SHP77 (cell line): ENCODE measurements at places on chromosomes 12 and 14.

- no peak for DNase-seq
Measured at GRCh38 chr12:58313091-58313855, 371.9 kb downstream of the ATP23 start.

- DNase-seq = no peak
Measured at GRCh38 chr12:131559517-131560516, 151.1 kb upstream of the SFSWAP start.

DNA sequence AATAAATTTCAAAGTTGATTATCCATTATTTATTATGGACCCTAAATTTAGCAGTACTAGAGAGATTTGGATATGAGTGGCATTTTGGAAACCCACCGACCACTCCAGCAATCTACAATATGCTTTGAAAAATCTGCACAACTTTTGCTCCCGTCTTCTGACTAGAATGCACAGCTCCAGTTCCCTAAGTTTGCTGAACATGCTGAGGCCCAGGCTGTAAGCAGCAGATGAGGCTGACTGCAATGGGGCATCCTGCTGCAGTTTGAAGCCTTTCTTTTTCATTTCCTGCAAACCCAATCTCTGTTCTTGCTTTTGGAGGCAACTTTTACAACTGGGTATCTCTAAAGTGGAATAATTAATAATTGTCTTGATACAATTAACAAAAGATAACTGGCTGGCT, 405.8 kb downstream of the ATP23 start:
- no peak for DNase-seq

GRCh38 chr14:86513564-86513963, 983.6 kb downstream of the FLRT2 start:
- DNase-seq = no peak

GRCh38 chr14:80206351-80207080, 4.8 kb downstream of the DIO2 start:
- DNase-seq = no peak

GRCh38 chr12:67811437-67812361, 163.2 kb downstream of the DYRK2 start:
- DNase-seq = no peak

GRCh38 chr14:40122968-40123648, 690.9 kb upstream of the FBXO33 start:
- no peak for DNase-seq

GRCh38 chr12:65209655-65210043, 40.3 kb downstream of the LEMD3 start:
- DNase-seq = no peak

GRCh38 chr12:58176296-58176869, 235.0 kb downstream of the ATP23 start:
- DNase-seq = peak; percentile 65

GRCh38 chr12:71300772-71301675, 138.6 kb upstream of the LGR5 start:
- no peak for DNase-seq

DNA sequence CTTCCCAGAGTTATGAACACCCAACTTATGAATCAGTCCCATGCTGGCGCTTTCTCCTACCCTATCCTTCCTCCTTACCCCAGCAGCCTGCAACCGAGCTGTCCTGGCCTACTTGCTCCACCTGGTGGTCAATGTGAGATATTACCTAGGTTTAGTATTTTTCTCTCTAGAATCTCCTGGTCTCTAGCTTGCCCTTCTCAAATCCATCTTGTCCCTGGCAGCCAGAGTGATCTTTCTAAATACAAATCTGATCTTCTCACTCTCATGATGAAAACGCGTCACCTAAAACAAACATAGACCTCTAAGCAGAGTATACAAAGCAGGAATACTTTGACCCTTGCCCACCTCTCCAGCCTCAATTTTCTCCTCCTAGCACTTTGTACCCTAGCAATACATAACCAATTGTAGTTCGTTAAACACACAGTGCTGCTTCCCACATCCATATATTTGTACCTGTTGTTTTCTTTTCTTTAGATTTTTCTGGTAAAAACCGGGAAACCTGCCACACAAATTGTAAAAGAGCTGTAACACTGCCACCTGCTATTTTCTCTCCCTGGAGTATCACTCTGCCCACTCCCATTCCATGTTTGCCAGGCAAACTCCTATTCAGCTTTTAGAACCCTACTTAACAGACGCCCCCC, 20.0 kb upstream of the TCP11L2 start:
- peak; percentile 50 for DNase-seq

DNA sequence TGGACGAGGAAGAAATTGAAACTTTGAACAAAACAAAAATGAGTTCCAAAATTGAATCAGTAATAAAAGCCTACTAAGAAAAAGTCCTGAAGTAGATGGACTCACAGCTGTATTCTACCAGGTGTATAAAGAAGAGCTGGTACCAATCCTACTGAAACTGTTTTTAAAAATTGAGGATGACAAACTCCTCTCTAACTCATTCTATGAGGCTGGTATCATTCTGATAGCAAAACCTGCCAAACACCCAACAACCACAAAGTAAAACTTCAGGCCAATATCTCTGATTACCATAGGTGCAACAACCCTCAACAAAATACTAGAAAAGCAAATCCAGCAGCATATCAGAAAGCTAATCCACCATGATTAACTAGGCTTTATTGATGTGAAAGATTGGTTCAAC, 33.9 kb upstream of the LDHB start:
- DNase-seq = no peak

DNA sequence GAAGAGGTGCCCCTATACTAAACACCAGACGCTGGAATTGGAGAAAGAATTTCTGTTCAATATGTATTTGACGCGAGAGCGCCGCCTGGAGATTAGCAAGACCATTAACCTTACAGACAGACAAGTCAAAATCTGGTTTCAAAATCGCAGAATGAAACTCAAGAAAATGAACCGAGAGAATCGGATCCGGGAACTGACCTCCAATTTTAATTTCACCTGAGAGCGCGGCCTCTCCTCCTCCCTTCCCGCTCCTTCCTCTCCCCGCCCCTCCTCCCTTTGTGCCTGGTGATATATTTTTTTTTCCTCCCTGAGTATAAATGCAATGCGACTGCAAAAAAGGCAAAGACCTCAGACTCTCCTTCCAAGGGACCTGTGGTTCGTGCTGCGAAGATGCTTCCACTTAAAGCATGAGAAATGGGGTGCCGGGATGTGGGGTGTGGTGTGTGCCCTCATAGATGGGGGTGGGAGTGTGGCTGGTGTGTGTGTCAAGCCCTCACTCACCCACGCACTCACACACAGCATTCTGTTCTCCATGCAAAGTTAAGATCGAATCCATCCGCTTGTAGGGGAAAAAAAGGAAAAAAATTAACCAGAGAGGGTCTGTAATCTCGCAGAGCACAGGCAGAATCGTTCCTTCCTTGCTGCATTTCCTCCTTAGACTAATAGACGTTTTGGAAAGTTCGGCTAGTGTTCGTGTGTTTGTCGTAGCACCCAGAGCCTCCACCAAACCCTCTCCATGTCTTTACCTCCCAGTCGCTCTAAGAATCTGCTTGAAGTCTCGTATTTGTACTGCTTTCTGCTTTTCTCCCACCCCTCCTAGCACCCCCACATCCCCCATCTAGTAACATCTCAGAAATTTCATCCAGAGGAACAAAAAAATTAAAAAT, 4.5 kb downstream of the HOXC10 start:
- peak; percentile 48 for DNase-seq

GRCh38 chr14:21073921-21074320, 3.8 kb downstream of the ARHGEF40 start:
- no peak for DNase-seq

DNA sequence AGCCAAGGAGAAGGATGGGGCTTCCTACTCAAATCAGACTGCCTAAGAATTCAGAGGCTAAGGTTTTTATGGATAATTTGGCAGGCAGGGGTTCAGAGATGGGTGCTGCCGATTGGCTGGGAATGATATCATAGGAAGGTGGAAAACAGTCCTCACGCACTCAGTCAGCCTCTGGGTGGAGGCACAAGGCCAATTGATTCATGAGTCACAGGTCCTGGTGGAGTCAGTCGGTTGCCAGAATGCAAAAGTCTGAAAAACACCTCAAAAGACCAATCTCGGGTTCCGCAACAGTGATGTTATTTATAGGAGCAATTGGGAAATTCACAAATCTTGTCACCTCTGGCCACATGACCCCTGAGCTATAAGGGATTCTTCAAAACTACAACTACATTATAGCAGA, 105.5 kb downstream of the GXYLT1 start:
- no peak for DNase-seq

DNA sequence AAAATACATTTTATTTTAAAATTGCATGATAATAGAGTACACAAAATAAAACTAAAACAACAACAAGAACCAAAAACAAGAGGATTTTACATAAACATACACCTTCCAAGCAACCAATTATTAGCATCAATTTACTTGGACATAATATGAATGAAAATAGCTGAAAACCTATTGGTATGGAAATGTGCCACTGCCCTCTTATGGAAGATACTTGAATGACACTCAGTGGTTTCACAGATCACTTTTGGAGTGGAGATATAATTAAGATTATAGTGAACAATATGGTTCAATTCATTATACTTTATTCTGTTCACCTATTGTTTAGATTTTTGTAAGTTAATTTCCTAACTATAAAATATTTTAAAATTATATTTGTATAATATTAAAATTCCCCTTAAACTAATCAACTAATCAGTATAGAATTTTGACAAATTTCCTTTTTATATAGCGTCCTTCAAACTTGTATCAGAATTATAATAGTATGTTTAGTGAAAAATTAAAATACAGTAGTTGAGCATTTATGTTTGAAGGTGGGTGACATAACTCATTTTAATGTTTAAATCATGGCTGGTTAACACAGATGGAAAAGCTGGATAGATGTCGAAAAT, 70.1 kb downstream of the SLC6A15 start:
- DNase-seq = peak; percentile 22

- DNase-seq = no peak
Measured at GRCh38 chr12:95658386-95658785, 107.1 kb upstream of the USP44 start.

GRCh38 chr12:104637604-104638003, 180.9 kb downstream of the CHST11 start:
- DNase-seq = no peak

GRCh38 chr12:111405149-111405858, 419 bp upstream of the SH2B3 start:
- peak; percentile 91 for DNase-seq

DNA sequence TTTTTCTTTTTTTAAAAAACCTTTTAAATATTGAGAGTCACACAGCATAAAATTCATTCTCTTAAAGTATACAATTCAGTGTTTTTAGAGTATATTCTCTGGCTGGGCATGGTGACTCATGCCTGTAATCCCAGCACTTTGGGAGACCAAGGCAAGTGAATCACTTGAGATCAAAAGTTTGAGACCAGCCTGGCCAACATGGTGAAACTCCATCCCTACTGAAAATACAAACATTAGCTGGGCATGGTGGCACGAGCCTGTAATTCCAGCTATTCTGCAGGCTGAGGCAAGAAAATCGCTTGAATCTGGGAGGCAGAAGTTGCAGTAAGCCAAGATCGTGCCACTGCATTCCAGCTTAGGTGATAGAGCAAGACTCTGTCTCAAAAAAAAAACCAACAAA, 68.4 kb upstream of the BCAT1 start:
- DNase-seq = no peak

DNA sequence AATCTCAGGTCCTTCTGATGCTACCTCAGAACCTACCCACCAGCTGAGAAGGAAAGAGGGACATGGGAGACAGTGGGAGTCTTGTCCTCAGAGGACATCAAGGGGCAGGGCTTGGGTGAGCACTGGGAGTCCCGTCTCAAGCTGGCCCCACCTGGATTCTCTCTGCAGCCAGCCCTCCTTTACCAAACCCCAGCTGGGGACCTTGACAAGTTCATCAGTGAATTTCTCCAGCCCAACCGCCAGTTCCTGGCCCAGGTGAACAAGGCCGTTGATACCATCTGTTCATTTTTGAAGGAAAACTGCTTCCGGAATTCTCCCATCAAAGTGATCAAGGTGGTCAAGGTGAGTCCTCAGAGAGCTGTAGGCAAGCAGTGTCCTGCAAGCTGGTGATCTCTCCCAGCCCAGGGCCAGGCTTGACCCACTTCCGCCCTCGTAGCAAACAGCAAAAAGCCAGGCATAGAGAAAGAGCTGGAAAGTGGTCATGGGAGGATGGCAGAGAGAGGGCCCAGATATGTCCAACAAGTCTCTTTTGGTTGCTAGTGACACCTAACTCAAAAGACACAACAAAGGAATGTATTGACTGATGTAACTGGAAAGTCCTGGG, 14.2 kb upstream of the OAS2 start:
- no peak for DNase-seq

DNA sequence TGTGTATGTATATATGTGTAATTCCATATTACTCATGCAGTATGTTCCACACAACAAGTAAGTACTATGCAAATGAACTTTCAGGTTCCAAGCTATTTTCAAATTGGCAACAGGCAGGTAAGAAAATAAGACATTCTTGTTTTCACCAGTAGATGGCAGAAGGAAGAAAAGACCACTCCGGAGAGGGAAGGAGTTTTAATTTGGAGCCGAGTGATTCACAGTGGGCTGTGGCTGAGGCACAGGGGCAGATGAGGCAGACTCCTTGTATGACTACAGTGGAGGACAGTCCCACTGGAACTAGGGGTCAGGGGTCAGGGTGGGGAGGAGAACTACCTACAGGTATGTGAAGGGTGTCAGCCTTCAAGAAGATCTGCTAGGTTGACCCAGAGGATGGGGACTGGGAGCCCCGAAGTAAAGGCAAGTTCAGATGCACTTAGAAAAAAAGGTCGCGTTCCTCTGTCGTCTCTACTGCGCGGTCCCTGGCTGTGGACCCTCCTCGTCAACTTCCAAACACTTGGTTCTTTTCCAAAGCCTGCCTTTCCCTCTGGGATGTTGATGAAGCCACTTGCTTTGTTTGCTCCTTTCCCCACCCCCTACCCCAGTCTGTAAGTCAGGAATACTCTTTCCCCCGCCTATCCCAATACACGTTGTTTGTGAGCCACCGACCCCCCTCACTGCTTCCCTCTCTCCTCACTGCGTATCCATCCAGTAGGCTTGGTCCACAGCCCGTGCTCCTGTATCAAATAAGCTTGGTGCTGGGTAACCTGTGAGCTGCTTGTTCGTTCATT, 24.1 kb downstream of the DDX47 start:
- DNase-seq = no peak

DNA sequence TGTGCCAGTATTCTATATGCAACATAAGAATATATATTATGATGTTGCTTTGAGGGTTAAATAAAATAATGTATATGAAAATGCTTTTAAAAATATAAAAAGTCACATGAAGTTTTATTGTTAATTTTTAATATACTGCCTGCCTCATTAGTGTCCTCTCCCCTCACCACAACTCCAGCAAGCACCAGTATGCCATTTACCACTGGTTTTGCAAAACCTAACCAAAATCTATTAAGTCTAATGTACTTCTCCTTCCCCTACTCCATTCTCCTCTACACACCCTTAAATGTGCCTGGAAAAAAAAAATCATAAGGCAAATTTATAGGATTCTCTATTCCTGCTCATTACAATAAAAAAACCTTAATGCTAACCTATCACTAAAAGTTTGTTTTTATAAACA, 24.0 kb upstream of the GNG2 start:
- DNase-seq = no peak
